ENCODE measurements at places on chromosomes 12 and 14. TPM values are rescaled to one million over a fixed set of nuclear protein-coding genes. Genes with fewer than 3 reads are reported as not detected.

Gene DIO3
- not detected for total RNA-seq

Gene BIN2
- not detected for total RNA-seq

DNA sequence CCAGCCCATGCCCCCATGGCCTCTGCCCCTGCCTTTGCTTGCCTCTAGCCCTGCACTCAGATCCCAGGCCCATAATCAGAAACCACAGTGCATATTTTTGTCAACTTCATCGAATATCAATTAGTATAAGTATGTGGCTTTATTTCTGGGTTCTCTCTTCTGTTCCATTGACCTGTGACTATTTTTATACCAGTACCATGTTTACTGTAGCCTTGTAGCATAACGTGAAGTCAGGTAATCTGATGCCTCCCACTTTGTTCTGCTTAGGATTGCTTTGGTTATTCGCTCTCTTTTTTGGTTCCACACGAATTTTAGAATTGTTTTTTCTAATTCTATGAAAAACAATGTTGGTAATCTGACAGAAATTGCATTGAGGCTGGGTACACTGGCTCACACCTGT, 14.9 kb downstream of the EEA1 start:
- DNase-seq, result no peak
- H3K36me3 ChIP-seq, result no peaks in the 10 kb centered on the region
- H3K27me3 ChIP-seq, result no peaks in the 10 kb centered on the region
- no peak overlapping the region for H3K4me3 ChIP-seq

Gene PTGDR
- not detected for total RNA-seq

Gene RPS29
- 3,901 TPM for total RNA-seq
